ENCODE measurements at places on chromosomes 3 and 15. TPM values are rescaled to one million over a fixed set of nuclear protein-coding genes. Genes with fewer than 3 reads are reported as not detected.

DNA sequence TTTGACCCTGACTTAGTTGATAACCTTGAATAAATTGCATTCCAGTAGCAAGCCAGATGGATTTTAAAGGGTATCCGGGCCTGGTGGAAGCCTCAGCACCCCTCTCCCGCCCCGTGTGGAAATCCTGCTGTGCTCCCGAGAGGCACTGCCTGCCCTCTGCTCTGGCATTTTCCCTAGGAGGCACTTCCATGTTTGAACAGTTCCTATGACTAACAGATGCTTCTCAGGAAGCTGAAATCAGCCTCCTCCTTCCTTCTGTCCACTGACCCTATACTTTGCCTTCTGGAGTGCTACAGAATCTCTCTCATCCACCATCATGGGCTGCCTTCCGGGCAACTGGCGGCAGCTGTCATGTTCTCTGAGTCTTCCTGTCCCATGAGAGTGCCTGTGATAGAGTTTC lies 90.8 kb downstream of the GABRG3 start:
- no peak for DNase-seq

- no peak for DNase-seq
These were observed 1185.8 kb upstream of the ALCAM start for GRCh38 chr3:104180906-104181305.

- peak; percentile 75 for DNase-seq
These were observed 384.1 kb downstream of the PLOD2 start for GRCh38 chr3:145776782-145777408.

GRCh38 chr3:86711634-86712033 lies 279.3 kb downstream of the VGLL3 start:
- no peak for DNase-seq

GRCh38 chr3:37985637-37986320 lies 4.8 kb upstream of the VILL start:
- DNase-seq = no peak

Gene FSTL1
- 280 TPM for total RNA-seq

DNA sequence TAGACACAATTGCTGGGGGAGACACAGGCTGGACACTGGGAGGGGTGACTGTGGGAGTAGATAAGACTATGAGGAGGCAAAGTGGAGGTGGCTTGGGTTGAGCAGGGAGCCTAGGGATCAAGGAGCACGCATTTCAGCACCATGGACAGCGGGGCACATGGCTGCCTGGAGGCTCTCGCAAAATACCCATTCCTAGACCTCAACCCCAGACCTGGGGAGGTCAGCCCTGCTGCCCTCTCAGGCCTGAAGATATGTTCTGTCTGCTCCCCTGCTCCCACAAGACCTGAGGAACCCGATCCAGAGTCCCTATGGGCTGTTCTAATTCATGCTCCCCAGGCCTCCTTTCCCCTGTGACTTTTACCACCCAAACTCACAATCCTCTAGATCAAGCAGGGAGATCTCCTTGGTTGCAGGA lies 16.0 kb upstream of the CPEB1 start:
- peak; percentile 90 for DNase-seq

DNA sequence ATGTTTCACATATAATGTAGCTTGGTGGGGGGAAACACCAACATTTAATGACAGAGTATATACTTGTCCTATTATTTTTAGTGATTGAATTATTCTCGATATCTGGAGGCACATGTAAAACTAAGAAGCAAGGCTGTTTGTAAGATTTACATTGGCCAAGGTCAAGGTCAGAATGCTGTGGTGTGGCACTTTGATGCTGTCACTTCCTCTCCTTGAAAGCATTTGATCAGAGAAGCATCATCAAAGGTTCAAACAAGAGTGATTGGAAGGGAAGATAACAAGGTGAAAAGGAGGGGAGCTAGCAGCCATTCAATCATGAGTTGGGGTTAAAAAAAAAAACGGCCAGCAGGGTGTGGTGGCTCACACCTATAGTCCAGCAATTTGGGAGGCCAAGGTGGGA lies 26.4 kb downstream of the RTF1 start:
- no peak for DNase-seq

- peak; percentile 75 for DNase-seq
These were observed 15.5 kb downstream of the ANO10 start for GRCh38 chr3:43606284-43606683.

GRCh38 chr3:4987538-4988296 lies 8.5 kb downstream of the BHLHE40 start:
- no peak for DNase-seq

Gene CCR4
- not detected for total RNA-seq

- peak; percentile 2 for DNase-seq
These were observed 1.1 kb downstream of the LSAMP start for GRCh38 chr3:116444115-116444747.

DNA sequence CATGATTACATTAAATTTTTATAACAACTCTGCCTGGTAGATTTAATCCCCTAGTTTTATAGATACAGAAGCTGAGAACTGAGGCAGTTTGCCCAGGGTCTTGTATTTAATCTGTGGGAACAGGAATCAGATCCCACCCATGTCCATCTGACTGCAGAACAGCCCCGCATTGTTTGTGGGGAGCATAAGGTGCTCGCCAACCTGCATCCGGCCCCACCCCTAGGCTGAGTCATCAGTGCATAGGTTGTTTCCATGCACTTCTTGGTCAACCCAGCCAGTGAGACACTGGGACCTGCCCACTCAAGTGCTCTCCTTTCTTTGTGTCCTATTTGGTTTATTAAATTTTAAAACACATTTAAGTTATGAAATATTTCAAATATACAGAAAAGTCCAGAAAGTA lies 266.2 kb downstream of the OPA1 start:
- DNase-seq = no peak

GRCh38 chr3:158916111-158916510 lies 114.3 kb downstream of the MFSD1 start:
- no peak for DNase-seq

DNA sequence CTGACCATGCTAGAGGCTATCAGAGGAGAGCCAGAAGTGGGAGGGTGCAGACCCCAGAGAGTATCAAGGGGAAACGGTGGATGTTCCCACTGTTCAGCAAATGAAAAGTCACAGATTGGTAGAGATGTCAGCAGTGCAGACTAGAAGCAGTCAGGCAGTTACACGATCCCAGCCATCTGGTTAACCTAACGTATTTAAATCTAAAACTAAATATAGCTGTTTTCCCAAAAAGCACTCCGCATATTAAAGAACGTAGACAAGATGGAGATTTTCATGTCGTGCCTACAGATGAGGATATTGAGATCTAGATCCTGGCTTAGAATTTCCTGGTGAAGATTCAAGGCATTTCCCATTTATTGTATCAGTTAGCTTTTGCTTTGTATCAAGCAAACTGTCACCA lies 25.2 kb downstream of the PXYLP1 start:
- DNase-seq = no peak

GRCh38 chr3:129001101-129001805 lies at the start of gene EFCC1:
Gene EFCC1 (plus strand): TSS chr3:129001304. CDS start chr3:129001629, 325 bp downstream.
- DNase-seq = peak; percentile 92

DNA sequence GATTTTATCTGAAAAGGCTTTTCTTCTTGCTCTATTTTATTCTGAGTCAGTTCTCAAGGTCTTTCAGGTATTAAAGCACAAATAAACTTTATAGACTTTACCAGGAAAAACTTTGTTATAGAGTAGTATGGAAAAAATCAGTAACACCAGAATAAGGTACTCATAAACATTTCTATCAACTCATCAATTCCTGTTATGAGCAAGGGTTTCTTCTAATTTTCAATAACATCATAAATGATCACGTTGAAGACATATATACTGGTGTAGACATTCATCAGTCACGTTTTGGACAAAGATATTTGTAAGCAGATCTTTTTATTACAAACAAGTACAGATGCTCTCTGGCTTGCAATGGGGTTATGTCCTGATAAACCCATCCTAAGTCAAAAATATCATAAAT lies 9.6 kb upstream of the HDC start:
- no peak for DNase-seq

- no peak for DNase-seq
These were observed 30.4 kb upstream of the UMPS start for GRCh38 chr3:124699686-124700396.

DNA sequence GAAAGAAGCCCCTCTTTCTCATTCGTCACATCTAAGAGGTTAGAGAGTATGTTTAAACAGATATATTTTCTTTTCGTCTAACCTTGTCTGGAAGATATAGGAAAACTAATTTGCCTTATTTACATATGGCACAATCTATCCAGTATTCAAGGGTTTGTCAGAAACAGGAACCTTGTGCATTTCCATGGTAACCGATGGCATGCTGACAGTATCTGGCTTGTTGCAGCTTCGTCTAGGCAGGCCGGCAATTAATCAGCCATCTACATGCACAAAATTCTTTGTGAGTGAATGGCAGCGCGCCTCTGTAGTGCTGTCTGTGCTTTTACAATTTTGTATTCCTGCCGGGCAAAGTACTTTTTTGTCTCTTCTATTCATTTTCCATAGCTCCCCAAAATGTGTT lies 294.0 kb upstream of the SOX2 start:
- peak; percentile 43 for DNase-seq

Gene EIF5A2
- 6.6 TPM for total RNA-seq

Gene TMOD2
- 1.9 TPM for total RNA-seq

GRCh38 chr3:73768524-73769308 lies 144.0 kb upstream of the PDZRN3 start:
- DNase-seq = no peak

GRCh38 chr3:61562042-61562720 lies 810 bp downstream of the PTPRG start:
- DNase-seq = peak; percentile 49

DNA sequence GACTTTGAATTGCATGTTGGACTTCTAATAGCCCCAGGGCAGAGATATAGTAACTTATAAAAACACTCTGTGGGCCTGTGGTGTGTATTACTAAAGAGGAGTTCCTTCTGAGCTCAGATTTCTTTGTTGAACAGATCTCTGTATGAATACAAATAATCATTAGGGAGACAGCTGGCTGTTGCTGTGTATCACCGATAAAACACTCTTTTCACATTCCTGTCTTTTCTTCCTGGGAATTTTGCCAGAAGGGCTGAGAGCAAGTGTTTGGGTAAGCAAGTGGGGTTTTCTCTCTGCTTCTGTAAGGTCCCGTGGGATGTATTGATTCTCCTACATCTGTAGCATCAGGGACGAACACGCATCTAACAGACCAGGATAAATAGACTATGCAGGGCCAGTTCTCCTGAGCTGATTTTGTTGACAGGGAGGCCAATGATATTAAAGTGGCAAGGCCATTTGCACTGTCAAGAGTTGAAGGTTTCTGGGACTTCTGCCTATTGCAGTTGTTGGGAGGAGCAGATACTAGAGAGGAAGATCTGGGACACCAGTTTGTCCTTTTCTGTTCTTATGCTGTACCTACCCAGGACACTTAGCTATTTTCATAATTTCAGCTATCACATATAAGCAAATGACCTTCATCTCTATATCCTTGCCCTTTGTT lies 225.9 kb upstream of the CD96 start:
- no peak for DNase-seq

Gene DUOXA2
- total RNA-seq = not detected

DNA sequence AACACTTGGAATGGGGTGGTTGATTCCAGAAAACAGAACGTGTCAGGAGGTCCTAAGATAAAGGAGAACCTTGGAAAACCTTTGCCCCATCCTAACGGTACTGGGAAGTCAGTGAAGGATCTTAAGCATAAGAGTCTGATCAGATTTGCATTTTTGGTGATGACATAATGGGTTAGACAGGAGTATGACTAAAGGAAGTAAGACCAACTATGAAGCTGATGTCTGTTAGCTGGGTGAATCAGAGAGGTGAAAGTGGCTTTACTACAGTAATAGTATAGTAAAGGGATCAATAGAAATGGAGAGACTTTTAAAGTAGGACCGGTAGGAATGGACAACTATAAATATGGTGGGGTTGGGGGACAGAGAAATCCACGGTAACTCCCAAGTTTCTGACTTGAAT lies 12.6 kb downstream of the GTF2A2 start:
- no peak for DNase-seq

GRCh38 chr3:172324611-172325203 lies 123.5 kb downstream of the GHSR start:
- no peak for DNase-seq

- no peak for DNase-seq
These were observed 543.6 kb upstream of the CFAP20DC start for GRCh38 chr3:59593380-59593779.

- no peak for DNase-seq
These were observed 3.5 kb upstream of the PCSK6 start for GRCh38 chr15:101492766-101493692.

- DNase-seq = peak; percentile 6
These were observed 97.4 kb downstream of the KCNAB1 start for GRCh38 chr3:156217674-156218352.

DNA sequence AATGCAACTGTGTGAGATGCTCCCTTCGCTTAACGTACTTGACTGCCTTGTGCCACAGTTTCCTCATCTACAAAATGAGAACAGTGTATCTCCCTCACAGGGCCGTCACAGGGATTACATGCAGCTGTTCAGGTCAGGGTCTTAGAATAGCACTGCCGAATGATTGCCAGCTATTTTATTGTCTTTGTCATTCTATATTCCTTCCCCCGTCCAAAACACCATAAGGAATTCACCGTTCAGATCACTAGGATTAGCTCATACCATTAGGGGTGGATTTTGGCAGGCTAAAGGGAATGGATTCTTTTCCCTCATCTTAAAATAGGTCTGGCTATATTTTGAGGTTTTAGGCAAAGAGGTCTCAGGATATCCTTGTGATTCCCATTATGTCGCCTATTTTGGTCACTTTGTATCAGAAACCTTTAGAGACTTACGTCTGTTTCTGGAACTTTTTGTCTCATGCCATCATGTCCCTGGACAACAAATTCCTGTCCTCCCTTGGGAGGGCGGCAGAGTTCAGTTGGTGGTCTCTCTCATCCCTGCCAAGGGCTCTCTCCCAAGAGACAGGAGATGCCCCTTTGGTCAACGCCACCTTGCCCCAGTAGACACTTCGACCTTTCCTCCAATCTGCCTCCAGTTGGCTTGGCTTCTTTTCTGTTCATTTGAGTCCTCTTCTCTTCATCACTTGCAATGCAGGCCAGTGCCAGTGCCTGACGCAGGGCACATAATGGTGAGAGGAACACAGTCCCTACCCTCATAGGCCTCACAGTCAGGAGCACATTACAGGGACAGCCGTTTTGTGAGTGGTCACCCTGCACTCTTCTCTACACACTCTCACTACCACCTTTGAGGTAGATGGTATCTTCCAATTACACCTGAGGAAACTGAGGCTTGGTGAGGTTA lies 171.6 kb upstream of the BHLHE40 start:
- DNase-seq = no peak

Gene ITPKA
- total RNA-seq = 0.09 TPM

Measured in neural progenitor cell (in vitro differentiated cells).